Stimulated activated CD8-positive, alpha-beta memory T cell treated with anti-CD3 and anti-CD28 coated beads, Interleukin-15, amount 100 ng/mL, for 4 hours (primary cell): ENCODE measurements at places on chromosomes 11 and 22.

DNA sequence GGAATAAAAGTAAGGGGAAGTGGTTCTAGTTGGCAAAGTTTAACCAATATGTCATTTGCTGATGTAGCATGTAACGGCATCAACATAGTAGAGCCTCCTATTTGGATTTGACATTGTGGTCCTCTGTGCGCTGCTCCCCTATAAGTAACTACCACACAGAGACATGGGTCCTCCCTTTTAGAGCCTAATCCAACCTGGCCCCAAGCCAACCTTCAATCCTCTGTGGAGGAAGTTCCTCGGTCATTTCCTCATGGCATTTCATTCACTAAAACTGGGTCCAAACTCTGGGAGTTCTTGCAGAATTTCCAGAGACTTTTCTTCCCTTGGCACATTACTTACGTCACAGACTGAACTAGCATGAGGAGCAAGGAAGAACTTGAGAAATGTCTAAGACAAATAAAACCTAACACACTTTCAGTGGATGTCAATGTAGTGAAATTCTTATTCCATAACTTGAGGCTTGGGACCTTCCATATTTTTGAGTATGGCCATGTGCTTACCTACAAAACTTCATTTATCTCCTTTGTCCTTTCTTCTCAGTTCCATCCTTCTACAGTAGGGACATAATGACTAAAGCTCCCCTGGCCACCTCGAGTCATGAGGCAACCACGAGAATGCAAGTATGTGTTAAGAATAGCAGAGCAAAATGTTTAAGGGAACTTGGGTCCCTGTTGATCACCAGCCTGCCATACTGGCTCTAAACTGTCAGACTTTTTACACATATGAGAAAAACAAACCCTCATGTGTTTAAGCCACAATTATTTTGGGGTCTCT, 34.7 kb downstream of the MMP20 start:
- no peak for DNase-seq

DNA sequence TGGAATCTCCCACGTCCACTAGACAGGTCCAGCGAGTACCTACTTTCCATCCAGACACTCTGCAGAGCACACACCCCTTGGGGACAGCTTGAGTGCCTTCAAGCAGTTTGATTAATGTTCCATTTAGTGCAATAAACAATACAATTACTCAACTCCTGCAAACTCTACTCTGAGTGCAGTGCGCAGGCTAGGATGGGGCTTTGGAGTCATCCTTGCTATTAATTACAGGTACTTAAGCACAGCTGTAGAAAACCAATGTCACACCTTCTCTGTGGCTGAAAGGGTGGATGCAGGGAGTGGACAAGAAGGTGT, 82.6 kb downstream of the MN1 start:
- DNase-seq, result no peak

DNA sequence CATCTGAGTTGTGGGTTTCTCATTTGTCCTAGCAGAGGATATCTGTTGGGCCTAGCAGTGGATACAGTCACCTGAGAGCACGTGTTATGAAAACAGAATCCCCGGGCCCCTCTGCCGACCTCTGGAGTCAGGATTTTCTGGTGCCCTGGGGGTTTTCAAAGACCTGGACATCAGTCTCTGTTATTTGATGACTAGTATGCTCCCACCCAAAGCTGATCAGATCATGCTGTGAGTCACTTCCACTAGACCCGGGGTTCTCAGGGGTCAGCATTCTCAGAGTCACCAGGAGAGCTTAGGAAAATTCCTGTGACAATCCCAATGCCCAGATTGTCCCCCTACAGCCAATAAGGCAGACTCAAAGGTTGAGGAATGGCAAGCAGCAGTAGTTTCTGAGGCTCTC, 38.7 kb downstream of the KCNJ1 start:
- no peak for DNase-seq

DNA sequence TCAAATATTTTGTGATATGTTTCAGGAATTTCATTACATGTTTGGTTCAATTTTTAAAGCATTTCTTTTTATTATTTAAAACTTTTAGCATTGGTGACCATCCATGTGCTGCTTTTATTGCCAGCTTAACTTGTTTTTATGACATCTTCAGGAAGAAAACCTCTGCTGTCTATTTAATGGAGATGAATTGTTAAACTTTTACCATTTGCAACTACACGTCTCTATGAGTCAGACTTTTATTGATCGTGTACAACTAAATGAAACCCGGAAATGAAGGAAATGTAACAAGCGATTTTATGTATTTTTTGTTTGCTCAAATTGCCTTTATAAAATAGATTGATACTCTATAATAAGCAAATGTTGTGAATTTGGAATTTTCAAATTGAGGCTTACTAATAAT, 113.0 kb downstream of the PTPRJ start:
- no peak for DNase-seq

GRCh38 chr22:43827003-43827735, 15.1 kb upstream of the EFCAB6 start:
- no peak for DNase-seq

DNA sequence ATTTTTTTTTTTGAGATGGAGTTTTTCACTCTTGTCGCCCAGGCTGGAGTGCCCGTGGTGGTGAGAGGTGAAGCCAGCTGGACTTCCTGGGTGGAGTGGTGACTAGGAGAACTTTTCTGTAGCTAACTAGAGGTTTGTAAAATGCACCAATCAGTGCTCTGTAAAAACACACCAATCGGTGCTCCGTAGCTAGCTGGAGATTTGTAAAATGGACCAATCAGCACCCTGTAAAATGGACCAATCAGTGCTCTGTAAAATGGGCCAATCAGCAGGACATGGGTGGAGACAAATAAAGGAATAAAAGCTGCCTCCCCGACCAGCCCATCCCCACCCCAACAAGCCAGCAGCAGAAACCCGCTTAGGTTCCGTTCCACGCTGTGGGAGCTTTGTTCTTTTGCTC, 4.4 kb upstream of the RAPSN start:
- DNase-seq, result no peak

DNA sequence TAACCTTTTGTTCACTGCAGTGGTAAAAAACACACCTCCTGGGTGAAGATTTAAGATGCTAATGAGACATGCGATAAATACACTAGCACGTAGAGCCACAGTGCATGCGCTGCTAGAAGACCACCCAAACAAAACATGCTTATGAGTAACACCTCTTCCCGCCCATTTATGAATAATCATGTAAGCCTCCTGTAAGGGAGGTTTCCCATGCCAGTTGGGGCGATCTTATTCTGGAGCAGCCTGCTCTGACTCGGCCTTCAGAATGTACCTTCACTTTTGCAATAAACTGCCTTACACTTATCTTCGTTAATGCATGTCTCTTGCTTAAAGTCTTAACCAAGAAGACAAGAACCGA, 18.1 kb upstream of the SCARF2 start:
- DNase-seq, result no peak

DNA sequence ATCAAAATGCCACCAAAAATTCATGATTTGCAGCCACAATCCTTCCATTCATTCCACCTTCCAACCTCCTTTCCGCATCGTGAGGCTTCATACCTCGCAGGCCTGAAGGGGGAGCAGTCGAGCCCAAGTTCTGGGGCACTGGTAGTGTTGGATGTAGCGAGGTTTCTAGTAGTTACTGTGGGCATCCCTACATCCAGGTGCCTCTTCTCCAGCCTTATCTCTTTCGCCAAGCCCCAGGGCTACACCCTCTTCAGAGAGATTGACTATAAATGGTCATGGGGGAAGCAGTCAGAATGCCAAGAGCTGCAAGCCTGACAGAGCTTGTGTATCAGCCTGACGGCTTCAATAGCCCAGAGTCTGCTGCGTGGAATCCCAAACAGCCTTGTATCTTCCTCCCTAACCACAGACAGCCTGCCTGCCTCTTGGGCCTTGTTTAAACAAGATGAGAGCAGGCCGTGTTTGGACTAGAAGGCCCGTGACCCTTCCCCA, 28.9 kb downstream of the CLMP start:
- DNase-seq, result no peak

DNA sequence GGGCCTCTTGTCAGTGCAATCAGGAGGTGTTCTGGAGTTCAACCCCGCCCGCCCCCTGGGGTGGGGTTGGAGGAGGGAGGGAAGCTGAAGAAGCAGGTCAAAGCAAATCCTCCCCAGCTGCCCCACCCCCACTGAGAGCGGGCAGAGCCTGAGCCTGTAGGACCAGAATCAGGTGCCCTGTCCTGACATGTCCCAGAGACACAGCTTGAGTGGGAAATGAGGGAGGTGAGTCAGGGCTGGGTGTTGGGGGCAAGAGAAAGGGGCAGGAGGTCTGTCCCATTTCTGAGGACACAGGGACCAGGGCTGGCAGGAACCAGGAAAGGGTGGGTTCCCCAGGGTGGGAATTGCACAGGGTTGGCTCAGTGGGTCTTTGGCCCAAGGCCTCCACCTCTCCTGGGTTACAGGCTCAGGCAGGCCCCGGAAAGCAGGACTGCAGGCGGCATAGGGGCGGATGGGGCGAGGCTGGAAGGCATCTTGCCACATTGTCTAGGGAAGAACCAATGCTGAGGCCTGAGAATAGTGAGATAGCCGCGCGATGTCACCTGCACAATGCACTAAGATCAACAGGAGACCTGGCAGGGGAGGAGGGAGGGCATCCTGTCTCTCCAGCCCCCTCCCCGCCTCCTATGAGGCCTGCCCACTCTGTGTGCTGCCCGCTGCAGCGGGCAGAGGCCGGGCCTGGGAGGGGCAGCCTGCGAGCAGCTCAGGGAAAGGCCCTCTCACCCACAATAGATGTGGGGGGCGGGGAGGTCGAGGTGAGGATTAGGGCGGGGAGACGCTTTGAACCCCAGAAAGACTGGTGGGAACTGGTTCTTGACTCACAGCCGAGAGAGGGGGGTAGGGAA, 32.4 kb downstream of the NECTIN1 start:
- DNase-seq, result no peak

- no peak for DNase-seq
These were observed 195.5 kb upstream of the SNX19 start for GRCh38 chr11:131111775-131112174.

GRCh38 chr22:49785046-49785521, 42.6 kb downstream of the BRD1 start:
- DNase-seq, result no peak

DNA sequence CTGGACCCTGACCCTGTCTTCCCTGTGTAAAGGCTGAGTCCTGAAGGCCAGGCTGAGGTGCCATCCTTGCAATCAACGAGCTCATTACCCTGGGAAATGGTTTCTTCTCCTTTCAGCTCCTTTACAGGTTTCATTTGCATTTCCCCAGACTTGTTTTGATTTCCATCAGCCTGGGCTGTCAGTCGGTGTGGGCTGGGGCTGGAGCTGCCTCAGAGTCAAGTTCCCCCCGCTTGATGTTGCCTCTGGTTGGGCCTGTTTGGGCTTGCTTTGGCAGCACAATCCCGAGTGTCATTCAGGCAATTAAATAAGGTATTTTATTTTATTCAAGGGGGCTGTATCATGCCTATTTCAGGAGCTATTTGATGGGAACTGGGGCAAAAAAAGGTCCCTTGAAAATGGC, 424.9 kb downstream of the INSC start:
- no peak for DNase-seq

- DNase-seq, result no peak
These were observed 9.8 kb downstream of the APOL5 start for GRCh38 chr22:35727436-35727835.

GRCh38 chr11:8285796-8286195, 22.1 kb upstream of the LMO1 start:
- no peak for DNase-seq

GRCh38 chr11:44816761-44817160, 90.0 kb downstream of the TSPAN18 start:
- DNase-seq, result no peak

- DNase-seq, result no peak
These were observed 57.9 kb downstream of the LRRC74B start for GRCh38 chr22:21103633-21104032.

GRCh38 chr11:8068605-8069221, 12.3 kb upstream of the TUB start:
- DNase-seq, result no peak

DNA sequence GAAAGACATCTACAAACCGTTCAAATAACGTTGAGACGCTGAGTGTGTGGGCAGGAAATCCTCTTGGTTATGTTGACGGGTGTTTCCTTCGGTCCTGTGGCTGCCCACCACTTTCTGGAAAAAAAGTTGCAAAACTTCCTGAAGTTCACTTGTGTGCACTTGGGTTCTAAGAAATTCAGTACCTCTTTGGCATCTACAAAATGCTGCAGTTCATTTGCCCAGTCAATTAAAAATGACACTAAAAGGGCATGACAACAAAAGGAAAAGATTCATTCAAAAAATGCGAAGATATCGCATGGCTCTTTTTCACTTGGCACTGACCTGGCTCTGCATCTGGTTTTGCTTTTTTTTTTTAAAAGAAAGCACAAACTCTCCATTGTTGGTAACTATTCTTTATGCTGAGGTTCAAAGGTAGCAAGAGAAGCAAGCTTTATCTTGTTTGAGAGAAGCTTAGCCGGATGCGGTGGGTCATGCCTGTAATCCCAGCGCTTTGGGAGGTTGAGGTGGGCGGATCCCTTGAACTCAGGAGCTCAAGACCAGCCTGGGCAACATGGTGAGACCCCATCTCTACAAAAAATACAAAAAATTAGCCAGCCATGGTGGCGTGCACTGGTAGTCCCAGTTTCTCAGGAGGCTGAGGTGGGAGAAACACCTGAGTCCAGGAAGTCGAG, 10.6 kb upstream of the XBP1 start:
- DNase-seq, result peak; percentile 22

DNA sequence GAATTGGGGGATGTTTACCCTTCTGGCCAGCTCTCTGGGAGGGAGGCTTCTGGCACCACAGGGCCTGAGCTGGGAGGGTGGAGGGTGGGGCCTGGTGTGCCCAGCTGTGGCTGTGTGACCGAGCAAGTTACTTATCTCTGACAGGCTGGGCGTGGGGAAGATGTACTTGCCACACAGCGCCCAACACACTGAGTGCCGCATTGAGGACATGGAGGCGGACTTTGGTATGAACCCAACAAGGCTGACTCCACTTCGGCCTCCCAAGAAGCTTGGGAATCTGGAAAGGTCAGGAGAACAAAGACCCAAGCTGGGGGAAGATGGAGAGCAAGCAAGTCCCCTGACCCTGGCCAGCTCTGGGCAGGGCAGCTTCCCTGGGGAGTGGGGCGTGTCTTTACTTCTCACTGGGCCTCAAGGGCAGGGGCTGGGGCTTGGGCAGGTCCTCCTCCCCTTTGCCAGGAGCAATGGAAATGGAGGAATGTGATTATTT, 2.4 kb upstream of the MGAT3 start:
- DNase-seq, result no peak

DNA sequence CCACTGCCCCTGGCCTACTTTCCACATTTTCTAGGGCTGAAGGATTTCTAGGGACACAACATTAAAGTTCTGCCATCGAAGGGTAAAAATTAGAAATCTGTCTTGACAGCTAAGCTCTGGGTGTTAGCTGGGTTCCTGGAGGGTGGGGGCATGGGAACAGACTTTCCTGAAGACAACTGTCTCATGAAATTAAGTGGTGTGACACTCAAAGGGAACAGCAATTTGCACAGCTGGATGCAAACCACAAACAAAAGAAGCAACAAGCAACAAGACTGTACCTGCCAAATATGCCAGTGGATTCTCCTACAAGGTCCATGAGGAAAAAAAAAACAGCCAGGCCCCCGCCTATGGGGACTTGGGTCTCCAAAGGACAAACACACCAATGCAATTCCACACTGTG, 32.5 kb downstream of the WT1 start:
- no peak for DNase-seq

GRCh38 chr22:48309115-48309705, 1518.5 kb downstream of the BRD1 start:
- no peak for DNase-seq

GRCh38 chr11:93392867-93393266, 62.3 kb downstream of the DEUP1 start:
- DNase-seq, result no peak
